Stomach (tissue), 19 donors: ENCODE measurements at places on chromosomes 3 and 15. TPM values are rescaled to one million over a fixed set of nuclear protein-coding genes. Genes with fewer than 3 reads are reported as not detected.

The C2CD4A gene
- total RNA-seq, result not detected

The ZKSCAN7 gene
- 6.2 TPM for total RNA-seq

The SKOR1 gene
- 4.9 TPM for total RNA-seq

The LRRC31 gene
- total RNA-seq, result 1.8 TPM

The FBXO45 gene
- 11.2 TPM for total RNA-seq

The ITIH1 gene
- not detected for total RNA-seq

The KIF15 gene
- total RNA-seq, result 7.5 TPM

The SCN11A gene
- total RNA-seq, result 0.14 TPM

The TMEM40 gene
- total RNA-seq, result not detected

The FAM162A gene
- 31.4 TPM for total RNA-seq

The CGNL1 gene
- total RNA-seq, result 0.29 TPM

The NOX5 gene
- 0.18 TPM for total RNA-seq

The PP2D1 gene
- not detected for total RNA-seq

The CLDN16 gene
- not detected for total RNA-seq
